Stimulated activated CD4-positive, alpha-beta T cell treated with anti-CD3 and anti-CD28 coated beads, Interleukin-4, amount 100 ng/mL, for 24 hours (primary cell): ENCODE measurements at places on chromosomes 13 and 19.

DNA sequence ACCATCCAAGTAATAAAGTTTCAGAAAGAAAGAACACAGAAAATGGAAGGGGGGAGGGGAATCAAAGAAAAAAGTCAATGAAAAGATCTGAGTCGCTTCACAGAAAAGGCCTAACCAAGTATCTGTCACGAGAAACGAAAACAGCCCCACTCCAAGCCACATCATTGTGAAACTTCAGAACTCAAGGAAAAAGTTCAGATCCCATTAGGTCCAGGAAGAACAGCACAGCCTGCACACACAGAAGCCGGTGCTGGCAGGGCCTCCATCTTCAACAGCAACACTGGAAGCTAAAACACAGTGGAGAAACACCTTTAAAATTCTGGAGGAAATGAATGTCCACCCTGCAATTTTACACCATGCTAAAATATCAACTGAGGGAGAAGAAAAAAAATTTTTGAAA, 8.0 kb downstream of the STK24 start:
- DNase-seq = no peak

DNA sequence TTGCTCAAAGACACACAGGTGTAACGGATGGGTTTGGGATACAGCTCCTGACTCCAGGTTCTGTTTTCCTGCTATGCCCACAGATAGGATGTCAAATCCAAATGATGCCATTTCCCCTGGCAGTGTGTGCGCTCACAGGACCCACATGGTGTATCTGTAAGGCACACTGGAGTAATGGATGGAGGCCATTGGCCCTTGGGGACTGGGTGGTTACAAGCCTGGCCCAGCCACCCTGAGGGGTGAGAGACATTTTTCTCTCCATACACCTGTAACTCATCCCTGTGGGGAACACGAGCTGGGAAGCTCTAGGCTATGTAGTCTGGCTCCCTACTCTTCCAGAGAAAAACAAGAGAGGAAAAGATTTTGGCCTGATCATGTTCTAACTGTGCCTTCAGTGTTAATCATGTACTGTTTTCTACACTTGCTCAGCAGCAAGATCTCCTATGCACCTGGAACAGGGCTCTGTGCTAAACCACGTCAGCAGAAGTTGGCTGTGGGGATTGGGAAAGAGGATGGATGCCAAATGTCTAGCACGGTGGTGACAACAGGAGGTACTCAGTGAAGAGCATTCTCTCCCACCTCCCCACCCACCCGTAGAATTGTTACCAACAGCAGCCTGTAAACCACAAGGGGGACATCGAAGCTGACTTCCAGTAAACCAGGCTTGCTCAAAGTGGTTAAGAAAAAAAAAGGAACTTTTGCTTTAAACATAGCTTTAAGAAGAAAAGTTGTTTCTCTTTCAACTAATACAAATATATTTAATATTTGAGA, 237.0 kb downstream of the LACC1 start:
- DNase-seq = no peak

DNA sequence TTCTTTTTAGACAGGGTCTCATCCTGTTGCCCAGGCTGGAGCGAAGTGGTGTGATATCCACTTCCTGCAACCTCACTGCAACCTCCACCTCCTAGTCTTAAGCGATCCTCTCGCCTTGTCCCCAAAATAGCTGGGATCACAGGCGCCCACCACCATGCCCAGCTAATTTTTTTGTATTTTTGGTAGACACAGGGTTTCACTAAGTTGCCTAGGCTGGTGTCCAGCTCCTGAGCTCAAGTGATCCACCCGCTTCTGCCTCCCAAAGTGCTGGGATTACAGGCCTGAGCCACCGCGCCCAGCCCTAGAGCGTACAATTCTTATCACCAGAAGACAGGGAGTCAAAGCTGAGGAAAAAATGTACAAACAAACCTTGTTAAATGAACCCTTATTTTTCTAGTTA, 4.5 kb upstream of the ELOF1 start:
- DNase-seq = no peak

DNA sequence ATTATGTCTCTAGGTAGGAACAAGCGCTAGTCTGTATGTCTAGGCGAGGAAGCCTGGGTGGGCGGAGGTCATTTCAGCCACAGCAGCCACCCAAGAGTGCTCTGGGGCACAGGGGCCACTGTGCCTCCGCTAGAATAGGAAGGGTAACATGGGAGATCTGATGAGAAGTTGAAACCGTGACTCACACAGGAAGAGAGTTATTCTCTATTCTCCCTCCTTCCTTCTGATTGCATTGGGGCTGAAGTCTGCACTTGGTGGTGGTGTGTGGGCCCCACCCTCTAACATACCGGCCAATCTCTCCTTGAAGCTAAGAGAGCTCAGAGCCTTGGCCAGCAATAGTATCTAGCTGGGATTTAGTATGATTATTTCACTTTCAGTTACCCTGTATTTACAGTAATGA, 20.3 kb upstream of the GGACT start:
- no peak for DNase-seq
